ENCODE measurements at places on chromosomes 11 and 22.
A peak's percentile ranks its signal among the peaks of the same experiment; 100 is the strongest.

- DNase-seq: no peak
Observed at GRCh38 chr22:47548953-47549740, 786.7 kb downstream of the TBC1D22A start.

DNA sequence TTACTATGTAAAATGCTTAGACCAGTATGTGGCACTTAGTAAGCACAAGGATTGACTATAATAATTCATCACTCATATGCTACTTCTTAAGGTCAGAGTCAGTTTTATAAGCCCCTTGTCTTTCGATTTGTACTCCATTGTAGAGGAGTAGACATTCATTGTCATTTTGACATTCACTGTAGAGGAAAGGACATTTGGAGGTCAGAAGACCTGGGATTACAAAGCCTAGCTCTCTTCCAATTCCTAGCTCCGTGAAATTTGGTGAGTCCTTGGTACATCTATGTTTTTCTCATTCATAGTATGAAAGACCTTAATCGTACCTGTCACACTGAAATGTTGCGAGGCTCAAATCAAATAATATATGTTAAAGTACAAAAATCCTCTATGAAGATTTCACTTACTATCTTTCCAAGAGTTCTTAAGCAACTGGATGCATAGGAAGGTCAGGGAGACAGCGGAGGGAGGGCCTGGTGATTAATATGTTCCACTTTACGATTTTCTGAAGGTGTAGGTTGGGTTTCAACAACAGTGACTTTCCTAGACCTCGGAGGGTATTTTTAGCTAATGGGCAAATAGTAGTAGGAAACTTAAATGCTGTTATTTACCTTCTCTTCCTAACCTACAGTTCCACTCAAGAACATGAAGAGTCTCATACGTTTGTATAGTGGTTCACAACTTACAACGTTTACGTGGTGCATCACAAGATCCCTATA is 1.4 kb upstream of the EMSY start:
- no peak for DNase-seq

DNA sequence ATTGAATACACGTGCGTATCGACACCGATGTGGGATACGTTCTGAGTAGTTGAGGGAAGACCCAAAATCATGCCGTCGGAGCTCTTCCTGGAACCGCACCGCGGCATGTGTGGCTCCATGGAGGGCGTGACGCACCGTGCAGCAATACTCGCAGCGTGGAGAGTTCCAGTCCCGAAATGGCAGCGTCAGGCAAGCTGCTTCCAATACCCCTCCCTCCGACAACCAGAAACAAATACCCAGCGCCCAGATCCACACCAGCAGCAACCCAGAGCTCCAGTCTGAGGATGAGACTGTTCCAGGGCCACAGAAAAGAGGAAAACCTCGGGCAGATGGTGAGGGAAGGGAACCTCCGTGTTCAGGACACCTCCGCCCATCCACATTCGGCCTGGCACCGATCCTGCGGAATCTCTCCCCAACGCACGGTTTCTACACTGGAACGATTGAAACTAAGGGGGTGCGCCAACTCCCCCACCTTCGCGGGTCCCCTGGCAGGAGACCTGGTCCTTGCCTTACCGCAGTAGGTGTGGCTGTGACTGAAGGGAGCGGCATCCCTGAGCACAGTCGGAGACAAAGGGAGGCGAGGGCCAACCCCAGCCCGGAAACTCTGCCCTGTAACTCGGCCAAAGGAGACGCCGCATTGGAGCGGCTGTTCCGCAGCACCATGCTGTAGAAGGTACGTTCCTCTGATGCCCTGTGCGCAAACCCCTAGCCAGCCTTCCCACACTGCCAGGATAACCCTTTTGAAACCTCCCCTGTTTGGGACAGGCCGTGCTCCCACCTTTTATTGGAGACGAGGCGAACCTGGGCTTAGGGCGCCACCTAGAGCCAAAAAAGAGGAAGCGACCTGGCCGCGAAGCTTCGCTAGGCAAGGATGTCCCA is 28.2 kb downstream of the DBX1 start:
- DNase-seq: no peak

GRCh38 chr11:67664213-67664585 is 10.2 kb downstream of the ALDH3B2 start:
- no peak for DNase-seq

DNA sequence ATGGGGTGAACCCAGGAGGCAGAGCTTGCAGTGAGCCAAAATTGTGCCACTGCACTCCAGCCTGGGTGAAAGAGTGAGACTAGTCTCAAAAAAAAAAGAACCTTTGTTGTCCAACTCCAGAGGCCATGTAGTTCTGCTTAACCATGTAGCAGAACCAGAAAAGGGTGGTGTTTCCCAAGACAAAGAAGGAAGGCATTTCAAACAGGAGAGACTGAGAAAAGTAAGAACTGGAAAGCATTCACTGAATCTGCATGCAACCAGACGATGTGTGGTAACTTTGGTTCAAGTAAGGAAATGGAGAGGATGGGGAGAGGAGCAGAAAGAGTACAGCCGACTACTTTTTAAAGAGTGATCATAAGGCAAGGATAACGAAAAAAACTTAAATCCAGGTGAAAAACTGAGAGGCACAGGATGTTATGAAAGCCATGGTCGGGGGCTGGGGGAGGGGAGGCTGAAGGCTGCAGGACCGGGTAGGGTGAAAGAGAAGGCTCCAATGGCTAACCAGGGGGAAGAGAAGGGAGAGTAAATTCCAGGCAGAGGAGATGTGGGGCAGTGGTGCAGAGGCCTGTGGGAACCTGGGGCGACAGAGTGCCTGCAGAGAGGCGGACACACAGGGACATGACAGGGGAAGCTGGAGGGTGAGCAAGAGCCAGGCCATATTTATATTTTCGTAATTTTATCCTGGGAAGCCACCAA is 48.8 kb downstream of the MAPK1 start:
- no peak for DNase-seq

DNA sequence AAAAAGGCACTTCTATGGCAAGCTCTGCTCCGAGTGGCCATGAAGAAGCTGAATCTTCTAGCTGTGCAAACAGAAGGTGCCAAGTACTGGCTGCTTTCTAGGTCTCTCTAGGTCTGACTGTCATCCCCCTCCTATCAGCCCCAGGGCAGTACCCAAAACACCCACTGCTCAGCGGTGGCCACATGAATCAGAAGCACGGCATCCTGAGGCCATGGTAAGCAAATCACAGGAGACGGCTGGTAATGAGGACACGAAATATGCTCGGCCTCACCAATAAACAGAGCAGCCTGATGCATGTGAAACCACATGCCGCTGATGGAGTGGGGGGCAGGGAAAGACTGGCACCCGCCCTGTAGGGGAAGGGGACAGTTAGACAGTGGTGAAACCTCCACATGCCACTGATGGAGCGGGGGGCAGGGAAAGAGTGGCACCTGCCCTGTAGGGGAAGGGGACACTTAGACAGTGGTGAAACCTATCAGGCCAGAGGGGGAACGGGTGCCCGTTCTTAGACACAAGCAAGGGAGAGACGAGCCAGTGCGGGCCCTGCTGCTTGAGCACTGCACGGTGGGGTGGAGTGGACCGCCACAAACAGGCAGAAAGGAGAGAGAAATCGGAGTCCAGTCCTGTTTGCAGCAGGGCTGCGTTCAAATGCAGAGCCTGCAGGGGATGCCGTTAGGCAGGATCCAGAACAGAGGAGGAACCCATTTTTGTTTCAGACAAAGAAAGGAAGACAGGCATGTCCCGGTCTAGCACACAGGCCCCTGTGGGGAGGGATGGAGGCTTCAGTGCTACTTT is 29.9 kb upstream of the MOB2 start:
- no peak for DNase-seq

- no peak for DNase-seq
Observed at GRCh38 chr11:9030601-9031000, 26.8 kb upstream of the NRIP3 start.

DNA sequence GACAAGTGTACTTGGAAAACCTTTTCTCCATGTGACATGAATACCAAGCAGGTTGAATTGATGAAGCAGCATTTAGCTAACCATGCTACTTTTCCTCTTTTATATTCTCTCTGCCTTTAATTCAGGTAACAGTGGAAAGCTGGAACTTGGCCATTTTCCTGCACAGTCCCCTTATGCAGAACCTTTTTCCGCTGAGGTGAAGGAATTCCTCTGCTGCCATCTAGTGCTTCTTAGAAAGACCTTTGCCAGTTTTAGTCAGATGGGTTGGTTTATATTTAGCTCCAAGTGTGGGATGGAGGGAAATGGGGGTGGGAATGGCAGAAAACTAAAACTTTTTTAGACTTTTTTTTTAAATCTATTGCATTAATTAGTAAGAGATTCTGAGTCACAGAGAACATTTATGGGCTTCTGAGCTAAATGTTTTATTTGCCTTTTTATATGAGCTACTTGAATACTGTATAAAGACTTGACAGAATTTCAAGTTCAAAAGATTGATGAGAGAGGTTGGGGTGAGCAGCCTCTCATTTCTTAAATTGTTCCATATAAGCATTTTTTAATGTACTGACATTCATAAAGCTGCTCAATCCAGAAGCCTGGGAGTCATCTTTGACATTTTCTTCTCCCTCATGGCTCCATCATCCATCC is 153.9 kb upstream of the ZC3H12C start:
- DNase-seq: peak; percentile 49

DNA sequence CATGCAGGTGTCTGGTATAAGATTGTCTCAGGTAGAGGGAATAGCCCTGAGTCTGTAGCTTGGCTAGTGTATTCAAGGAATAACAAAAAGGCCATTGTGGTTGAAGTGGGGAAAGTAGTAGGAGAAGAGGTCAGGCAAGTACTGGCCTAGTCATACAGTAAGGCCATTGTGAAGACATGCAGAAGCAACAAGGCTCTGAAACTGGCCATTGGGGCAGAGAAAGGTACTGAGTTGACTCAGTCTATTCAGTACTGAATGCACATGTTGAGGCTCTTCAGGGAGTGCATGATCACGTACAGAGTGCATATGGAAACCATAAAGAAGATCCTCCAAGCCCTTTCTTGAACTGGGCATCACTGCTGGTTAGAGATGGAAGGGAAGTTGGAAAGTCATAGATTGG is 477.6 kb downstream of the SOX6 start:
- DNase-seq: no peak

- DNase-seq: no peak
Observed at GRCh38 chr22:20962491-20962945, 4.5 kb upstream of the AIFM3 start.

All from HS-5 (cell line).